NCI-H1105 treated with DMSO at 0.1 percent for 48 hours (cell line): ENCODE measurements at places on chromosomes 4 and X.

DNA sequence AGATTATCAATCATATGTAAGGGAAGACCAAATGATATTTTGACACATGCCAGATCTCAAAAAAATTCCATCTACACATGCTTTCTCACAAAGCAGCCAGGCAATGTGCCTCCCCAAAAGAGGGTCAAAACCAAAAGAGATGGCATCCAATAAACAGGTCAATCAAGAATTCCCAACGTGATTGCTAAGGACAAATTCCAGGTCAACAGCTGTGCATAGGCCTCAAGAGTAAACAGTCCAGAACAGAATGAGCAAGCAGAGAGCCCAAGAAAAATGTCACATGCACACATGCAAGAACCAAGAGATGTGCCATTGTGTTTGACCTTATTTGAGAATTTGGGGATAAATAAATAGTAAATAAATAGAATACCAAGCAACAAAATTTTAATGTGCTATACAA is 136.7 kb downstream of the APBB2 start:
- no peak for DNase-seq

DNA sequence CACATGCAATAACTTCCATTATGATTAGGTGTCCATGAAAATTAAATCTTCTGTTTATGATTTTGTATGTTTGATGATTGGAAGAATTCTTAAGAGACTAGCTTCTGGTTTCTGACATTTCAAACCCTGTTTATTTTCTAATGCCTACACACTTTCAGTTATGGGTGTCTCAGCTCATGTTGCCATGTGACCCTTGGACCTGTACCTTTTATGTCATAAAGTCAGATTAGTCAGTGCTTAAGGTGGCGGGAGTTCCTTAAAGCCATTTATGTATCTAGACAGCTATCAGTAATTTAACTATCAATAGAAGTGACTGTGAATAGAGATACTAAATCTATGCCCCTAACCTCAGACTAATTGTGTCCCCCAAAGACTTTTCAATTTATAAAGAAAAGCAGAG is 155.6 kb downstream of the GBA3 start:
- no peak for DNase-seq

- no peak for DNase-seq
Measured at GRCh38 chr4:126242679-126243390, 928.1 kb downstream of the FAT4 start.

DNA sequence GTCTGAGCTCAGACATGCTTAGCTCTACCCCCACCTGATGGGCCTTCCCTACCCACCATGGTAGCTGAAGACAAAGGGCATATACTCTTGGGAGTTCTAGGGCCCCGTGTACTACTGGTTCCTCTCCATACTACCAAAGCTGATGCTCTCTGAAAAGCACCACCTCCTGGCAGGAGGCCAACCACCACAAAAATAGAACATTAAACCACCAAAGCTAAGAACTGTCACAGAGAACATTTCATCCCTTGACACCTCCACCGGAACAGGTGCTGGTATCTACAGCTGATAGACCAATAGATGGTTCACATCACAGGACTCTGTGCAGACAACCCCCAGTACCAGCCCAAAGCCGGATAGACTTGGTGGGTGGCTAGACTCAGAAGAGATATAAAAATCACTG is 13.4 kb downstream of the EDA2R start:
- no peak for DNase-seq

DNA sequence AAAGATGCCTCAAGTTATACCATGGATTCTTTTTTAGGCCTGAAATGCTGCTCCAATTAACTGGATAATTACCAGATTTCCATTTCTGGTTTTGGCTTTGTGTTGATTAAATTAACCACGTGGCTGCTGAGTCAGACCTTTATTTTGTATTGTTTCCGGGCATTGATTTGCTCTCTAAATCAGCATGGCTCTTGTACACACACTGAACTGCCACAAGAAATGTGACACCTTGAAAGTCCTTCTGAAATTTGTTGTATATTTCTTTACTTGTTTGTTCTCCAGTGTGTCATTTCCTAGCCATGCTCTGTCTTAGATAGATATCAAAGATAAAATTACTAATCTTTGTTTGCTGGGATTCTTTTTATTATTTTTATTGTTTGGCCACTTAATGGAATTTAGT is 11.7 kb downstream of the MTTP start:
- peak; percentile 36 for DNase-seq

DNA sequence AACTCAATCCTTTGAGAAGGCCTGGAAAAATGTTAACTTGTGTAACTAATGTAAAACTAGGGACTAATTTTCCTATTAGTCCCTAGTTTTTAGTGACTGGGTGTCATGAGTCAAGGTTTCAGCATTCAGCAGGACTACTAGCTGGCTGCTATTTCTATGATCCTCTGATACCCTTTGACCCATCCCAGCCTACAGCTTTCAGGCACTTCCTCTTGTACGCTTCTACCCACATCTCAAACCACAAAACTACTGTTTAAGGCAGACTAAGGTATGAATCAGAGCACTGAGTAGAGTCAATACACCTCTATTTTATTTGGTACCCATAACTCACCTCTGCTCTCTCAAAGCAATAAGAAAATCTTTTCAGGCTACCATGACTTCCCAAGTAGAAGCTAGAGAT is 809.6 kb downstream of the PDHA2 start:
- no peak for DNase-seq

- no peak for DNase-seq
Measured at GRCh38 chr4:154454710-154455109, 36.9 kb downstream of the DCHS2 start.

DNA sequence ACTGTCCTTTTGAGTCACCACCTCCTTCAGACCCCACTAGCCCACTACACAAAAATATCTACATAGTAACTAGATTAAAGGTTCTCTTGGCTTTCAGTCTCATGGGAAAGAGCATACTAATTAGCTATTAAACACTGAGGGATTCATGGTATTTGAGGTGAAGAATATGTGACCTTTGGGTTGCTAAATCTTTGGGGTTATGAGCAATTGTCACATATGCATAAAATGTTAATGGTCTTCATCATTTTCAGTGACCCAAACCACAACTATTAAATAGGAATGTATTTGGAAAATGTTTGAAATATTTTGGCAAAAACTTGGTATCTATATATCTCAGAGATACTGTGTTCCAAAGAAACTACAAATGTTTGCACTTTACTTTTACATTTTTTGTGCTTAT is 365.1 kb downstream of the MAGEB5 start:
- no peak for DNase-seq

GRCh38 chr4:96407225-96407624 is 567.3 kb downstream of the PDHA2 start:
- DNase-seq = no peak

GRCh38 chr4:128449251-128449650 is 161.6 kb upstream of the PGRMC2 start:
- no peak for DNase-seq

- DNase-seq = peak; percentile 11
Measured at GRCh38 chr4:34422472-34423175, 1821.7 kb downstream of the ARAP2 start.

DNA sequence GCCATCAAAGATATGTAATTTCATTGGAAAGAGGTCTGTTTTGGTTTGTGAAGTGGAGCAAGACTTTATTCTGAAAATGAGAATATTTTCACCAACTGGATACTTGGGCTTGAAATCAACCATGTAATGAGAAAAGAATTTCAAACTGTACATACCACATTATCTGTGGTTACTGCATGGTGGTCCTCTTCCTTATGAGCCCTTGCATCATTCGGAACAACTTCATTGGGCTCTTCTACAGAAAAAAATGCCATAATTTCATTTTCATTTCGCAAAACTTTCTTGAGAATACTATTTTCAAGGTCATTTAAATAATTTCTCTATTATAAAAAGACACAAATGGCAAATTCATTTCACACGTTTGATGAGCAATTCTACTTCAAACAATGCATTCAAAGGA is 148.6 kb upstream of the RPS6KA6 start:
- no peak for DNase-seq

DNA sequence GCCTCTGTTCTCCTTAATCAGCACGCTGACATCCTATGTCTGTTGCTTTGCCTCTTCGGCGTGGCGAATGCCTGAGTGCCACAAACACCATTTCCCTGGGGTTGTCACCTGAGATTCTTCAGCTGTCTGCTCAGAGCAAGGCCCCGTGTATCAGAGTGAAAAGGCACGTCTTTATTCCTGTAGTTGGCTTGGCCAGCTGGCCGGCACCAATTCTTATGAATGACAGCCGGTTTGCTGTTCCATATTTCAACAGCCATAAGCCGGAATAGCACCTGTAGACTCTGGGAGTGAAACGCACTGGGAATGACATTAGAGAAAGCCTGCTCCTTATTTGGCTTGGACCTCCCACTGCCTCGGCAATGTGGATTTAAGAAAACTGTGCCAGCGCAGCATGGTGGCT is 89.3 kb downstream of the MGST2 start:
- DNase-seq = no peak

DNA sequence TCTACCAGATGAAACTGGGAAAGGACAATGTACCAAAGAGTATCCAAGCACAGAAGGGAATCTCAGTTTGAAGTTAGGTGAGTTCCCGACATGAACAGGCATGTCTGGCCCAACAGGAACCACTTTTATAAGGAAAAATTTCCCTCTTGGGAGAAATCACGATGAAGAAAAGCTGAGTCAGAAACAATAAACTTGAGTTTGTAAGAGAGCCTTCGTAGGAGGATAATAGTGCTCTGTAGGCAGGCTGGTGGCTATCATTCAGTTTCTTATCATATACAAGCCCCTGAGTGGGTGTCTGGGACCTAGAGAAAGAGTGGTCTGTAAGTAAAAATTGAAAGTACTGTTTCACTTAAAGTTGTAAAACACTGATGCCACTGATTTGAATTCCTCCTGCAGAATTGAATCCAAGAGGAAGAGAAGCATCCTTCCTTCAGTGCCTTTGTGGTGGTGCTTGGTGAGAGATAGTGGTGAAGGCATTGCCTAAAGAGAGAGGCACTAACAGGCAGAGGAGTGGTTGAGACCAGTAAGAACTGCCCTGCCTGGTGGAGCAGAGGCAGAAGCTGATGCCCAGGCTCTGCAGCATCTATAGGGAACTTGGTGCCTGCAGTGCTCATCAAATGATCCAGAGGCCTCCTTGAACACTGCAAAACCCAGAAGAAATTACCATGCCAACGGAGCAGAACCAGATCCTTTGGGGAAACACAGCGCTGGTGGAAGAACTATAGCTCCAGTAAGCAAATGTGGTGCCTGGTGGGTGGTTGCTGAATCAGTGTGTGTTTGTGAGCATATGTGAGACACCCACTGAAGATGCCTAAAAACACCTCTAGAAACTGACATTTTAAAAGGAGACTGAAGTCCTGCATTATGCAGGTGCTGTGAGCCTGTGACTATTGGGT is 31.7 kb upstream of the METAP1 start:
- DNase-seq = no peak

- DNase-seq = no peak
Measured at GRCh38 chrX:50497114-50497513, 26.5 kb upstream of the DGKK start.

DNA sequence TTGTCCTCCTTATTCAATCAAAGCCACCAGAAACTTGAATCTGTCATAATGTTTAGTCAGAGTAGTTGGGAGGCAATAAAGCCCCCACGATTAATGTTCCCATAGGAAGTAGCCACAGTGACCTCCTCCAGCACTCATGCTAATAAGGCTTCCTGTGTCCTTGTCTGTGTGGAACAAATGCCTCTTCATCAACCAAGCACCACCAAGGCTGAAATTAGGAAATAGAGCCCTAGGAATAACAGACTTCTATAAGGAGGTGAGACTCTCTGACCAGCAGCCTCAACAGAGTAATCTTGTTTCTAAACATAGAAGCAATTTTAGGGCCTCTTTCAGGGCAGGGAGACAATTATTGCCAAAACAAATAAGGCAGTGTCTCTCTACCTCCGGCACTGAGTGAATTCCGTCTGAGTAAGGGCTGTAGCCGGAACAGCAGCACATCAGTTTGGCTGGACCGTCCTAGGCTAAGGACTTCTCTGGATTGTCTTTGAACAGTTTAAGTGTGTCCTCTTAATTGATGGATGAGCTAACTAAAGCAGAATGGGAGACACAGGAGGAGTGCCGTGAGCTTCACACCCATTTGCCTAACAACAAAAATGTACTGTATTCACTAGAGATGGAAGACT is 329.2 kb upstream of the HAND2 start:
- DNase-seq = no peak

- DNase-seq = no peak
Measured at GRCh38 chr4:22678940-22679854, 13.5 kb upstream of the GBA3 start.

DNA sequence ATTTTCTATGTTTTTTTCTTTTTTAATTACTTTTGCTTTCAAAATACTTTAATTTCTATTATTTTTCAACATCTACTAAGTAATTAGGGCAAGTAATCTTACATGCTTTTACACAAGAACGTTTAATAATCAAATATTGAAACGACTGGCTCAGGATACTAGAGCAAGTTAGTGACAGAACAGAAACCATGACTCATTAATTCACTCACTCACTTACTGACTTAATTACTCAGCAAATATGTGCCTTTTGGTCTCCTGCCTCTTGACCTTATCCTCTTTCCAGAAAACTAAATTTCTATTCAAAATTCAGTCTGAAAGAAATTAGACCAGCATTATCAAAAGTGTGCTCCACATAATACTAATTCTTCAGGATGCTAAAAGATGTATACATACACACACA is 314.9 kb upstream of the TEX13C start:
- no peak for DNase-seq

DNA sequence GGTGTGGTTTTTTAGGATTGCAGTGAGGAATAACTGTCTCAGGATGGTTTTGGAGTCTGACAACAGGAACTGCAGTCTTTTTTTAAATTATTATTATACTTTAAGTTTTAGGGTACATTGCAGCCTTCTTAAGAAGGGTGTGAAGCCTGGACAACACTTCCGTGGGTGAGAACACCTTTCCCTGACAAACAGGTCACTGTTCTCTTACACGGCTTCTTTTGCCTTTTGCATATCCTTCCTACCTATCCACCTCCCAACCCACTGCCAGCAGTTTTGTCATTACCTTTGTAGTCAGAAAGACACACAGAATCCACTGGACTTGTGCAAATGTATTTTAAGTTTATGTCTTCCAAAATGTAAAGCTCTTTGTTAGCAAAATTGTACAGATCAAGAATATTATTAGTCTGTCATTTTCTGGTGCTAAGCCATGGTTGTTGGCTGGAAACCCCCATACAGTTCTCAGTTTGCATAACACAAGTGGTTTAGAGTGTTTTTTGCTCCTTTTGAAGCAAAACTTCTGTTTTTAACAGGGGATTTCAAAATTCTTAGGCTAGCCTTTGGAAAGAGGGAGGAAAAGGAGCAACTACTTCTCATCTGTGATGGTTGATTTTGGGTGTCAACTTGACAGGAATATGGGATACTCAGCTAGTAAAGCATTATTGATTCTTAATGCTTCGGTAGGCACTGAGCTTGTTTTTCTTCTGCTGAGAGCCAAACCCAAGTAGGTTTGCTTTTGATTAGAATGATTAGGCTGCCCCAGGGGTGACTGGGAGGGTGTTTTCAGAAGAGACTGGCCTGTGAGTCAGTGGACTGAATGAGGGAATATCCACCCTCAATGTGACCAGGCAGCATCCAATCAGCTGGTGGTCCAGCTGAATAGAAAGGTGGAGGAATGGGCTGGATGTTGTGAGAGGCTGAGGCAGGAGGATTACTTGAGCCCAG is 29.4 kb upstream of the KLHL2 start:
- DNase-seq = no peak
